Cortex of kidney (tissue), 1 donor: ENCODE measurements at places on chromosomes 11 and 22.

DNA sequence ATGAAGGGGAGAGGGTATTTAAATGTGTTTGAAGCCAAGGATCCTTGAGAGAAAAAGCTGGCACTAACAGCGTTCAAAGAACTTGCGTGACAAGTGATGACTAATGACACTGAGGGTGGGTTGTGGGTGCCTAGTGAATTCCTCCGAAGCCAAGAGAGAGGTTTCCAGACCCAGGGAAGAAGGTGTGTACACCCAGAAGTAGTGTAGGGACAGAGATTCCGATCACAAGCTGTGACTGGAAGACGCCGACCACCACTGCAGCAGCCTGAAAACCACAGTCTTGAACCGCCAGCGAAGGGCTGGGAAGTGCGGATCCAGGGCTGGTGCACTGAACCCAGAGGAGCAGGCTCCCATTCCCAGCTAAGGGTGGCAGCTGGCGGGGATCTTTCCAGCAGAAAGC is 9.5 kb downstream of the PPARA start:
- no peak for DNase-seq

GRCh38 chr11:68076371-68077042 is 37.7 kb downstream of the TCIRG1 start:
- no peak for DNase-seq

DNA sequence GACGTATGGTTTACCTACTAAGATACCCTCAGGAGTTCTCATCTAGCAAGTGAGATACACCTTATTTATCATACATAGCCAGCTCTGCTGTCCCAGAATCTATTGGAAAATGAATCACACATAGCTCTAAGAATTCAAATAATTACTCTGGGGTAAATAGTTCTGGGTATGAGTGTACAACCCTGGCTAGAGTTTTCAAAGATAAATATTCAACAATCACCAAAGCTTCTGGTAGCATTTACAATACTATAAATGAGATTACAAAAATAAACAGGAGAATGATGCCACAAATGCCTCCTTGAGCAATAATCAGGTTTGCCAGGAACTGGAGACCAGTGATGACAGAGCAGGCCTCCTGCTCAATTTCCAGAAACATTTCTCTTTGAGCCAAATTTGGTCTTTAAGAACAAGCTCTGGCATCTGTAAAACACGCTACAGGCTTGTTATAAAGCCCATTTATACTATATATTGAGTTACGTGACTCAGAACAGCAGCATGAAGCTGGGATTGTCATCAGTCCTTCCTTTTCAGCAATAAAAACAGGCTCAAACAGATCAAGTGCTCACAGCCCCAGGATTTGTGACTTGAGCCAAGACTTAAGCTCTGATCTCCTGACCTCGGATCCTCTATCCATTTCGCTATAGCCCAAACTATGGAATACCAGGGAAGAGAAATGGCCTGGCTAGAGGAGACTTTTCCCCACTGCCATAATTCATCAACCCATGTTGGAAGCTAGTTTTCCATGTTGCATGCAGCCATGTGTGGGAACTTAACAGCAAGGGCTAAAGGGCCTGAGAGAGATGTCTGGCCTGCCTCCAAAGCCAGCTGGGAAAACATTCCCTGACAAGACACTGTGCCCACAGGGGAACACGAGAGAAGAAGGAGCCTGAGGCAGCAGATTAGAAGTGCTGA is 19.7 kb downstream of the RAB30 start:
- no peak for DNase-seq

DNA sequence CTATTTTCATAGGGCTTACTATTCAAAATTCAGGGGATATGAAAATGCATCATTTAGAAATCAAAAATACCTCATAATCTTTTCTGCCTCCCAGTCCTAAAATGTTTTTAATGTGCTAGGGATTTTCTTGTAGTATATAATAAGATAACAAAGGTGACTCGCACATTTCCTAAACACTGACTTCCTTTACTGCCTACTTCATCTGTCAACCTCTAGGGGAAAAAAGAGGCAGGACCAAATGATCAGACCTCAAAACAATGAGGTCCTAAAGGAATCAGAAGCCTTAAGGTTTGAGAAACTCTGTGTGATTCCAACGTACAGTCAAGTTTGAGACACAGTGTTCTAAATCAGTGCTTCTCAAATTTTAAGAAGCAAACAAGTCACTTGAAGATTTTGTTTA is 56.1 kb upstream of the POU2AF2 start:
- no peak for DNase-seq

- no peak for DNase-seq
These were observed 141.1 kb downstream of the RCN1 start for GRCh38 chr11:32231909-32232493.

DNA sequence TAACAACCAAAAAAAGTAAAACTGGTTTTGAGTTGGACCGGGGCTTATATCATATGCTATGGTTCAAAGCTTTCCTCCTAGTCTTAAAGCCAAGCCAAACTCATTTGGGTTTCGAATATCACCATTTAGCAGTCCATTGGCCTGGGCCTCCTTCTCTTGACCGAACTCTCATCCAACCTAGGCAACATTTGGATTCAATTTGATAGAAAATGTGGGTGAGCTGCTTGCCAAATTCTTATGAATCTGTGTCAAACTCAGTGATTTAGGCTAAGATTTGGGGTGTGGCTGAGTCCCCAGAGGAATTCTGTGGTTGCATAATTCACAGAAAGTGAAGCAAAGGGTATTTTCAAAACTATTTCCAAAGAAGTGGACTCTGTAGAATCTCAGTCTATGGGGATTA is 83.7 kb downstream of the BLID start:
- no peak for DNase-seq

- no peak for DNase-seq
These were observed 23.5 kb downstream of the TENM4 start for GRCh38 chr11:79417069-79417920.

DNA sequence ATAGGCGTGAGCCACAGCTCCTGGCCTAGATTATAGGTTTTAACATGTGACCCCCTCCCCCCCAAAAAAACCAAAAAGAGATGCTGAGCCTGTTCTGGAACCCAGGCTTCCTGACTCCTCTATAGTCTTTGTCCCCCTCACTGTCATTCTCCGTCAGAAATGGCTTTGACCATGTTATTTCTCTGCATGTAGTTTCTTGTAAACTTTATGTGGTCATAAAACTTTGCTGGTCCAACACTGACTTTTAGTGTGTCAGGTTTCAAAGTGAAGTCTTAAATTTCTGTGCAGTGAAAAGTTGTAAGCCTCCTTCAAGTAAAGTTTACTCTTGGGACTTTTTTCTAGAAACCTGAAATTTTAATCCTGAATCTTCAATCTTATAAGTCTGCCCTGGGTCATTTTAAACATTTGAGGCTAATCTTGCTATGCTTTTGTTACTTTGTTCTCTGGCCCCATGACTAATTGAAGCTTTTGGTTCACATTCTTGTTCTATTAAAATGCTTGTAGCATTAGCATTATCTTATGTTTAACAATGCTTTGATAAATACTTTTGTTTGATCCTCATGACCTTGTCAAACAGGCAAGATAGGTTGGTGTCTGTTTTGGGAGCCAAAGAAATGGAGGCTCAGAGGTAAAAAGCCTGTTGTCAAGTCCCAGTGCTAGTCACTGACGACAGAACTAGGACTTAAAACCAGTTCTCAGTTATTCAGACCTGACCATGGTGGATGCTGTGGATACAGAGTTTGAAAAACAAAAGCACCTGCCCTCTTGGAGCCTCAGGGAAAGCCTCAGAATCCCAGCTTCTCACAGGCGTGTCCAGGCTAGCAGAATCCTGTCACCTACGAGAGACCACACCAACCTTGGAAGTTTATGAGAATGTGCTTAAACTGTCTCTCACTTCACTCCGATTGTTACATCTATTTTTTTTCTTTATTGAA is 87.7 kb upstream of the HORMAD2 start:
- DNase-seq = no peak

DNA sequence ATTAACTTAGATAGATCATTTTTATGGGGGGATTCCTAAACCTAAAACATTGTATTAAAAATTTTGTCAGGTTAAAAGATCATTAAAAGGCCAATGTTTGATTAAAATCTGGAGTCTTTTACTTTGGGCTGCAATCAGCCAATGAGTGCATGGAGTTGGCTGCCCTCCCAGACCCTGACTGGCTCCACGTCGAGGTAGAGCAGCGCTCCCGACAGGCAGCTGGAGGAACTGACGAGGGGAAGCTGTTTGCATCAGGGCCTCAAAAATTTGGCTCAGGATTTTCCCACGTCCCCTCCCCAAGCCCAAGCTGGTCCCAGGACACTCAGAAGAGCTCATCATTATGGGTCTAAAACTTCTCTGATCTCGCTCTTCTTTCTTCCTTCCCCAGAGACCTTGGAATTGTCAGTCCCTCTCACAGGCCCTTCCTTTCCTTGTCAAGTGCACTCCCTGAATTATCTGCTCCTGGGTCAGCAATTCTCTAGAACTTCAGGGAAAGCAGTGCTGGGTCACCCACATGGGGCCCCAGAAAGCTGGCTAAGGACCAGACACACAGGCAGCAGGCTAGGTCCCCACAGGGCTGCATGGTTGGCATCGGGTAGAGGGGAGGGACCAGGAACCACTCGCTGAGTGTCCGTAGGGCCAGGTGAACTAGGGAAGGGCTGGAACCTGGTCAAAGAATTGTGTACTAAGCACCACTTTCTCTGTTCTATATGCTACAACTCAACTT is 119.6 kb upstream of the IGLL5 start:
- no peak for DNase-seq

DNA sequence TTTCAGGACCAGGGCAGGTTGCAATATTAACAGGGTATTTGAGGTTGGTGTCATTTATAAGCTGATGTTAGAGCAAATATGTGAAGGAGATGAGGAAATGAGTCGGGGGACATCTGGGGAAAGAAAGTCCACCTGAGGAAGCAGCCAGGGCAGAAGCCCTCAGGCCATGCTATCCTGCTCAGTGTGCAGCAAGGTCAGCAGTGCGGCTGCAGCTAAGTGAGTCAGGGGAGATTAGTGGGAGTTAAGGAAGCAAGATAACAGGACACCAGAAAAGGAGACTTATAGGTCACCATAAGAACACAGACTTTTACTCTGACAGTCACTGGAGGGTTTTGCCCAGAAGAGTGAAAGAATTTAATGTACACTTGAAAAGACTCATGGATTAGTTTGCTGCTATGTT is 468.9 kb downstream of the NTM start:
- DNase-seq = no peak

DNA sequence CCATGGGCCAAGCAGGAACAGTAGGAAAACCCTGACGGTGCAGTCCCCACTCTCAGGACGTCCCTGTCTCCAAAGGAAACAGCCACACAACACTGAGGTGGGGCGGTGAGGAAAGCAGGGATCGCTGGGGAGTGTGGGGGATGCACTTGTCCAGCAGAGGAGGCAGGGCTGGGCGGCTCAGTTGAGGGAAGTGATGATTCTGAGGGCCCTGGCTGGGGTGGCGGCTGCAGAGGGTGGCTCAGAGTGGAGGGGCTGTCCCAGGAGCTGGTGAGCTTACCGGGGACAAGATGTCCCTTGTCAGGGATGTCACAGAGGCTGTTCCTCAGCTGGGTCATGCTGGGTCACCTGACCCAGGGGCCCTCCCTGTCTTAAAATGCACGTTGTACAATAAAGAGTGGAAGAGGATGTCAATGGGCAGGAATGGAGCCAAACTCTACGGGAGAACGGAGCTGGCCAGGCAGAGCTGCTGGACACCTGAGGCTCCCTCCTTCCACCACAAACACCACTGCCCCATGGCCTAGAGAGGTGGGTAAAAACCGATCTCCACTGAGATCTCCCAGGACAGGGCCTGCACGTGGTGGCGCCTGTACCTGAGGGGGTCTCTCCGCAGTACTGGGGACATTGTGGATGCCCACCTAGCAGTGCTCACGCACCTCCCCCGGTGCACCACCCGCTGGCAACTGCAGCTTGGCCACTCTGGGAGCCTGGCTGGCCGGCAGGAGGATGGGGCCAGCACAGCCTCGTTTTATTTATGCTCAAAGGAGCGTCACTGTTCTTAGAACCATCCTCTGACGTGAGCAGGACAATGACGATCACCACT is 9.7 kb upstream of the EFCAB6 start:
- DNase-seq = no peak

DNA sequence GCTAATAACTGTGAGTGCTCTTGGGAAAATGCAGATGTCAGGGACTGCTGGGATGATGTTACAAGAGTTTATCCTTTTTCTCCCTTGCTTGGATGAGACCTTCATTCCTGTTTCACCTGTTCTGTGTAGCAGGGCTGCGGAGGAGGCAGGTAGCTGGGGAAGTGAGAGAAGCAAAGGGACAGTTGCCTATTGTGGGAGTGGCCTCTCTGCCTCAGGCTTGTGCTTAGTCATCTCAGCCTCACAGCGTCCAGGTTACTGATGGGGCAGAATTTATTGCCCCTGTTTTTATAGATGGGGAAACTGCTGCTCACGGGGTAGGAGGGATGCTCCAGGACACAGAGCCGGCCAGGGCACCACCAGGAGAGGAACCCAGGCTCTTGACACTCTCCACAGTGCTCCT is 1.7 kb downstream of the STX3 start:
- no peak for DNase-seq

GRCh38 chr11:64428693-64429092 is 69.7 kb downstream of the RPS6KA4 start:
- no peak for DNase-seq

DNA sequence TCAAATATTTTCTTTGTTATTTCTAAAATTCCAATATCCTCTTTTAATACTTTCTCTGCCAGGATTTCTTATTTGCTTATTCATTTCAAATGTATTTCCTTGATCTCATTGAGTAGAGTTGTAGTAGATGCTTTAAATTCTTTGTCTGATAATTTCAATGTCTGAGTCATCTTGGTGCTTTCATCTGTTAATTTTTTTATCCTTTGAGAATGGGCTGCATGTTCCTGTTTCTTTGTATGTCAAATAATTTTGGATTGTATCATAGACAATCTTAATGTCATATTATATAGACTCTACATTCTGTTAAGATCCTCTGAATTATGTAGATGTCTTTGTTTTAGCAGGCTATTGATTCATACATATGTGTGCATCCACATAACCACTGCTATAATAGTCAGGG is 57.5 kb downstream of the MYEOV start:
- no peak for DNase-seq

DNA sequence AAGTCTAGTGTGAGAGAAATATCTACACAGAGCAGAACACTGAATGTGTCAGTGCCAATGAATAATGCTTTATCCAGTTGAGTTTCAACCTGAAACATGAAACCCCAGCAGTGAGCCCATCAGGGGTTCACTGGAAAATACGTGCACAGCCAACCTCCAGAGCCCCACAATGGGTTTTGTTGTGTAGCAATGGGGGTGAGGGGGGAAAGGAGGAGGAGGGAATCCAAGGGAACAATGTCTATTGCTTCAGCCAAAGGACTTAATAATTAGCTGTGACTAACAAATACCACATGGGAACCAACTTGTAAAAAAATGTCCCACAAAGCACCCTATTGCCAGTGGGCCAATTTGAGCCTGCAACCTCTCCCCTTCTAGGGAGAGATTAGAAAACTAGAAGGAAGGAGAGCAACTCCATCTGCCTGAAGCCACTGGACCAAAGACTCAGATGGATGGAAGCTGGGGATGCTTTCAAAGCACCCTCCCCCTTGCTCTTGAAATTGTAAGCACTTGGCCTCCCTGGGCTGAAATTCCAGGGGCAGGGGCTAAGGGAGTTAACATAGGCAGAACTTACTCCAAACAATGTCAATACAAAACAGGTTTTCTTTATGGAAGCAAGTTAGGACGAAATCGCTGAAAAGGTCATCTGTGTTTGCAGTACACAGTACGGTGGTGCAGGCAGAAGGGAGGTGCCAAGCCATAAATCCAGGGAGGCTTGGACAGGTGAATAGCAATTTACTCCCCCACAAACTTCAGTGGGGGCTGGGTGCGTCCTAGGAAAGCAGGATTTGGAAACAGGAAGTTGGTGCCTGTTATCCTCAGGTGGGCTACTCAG is 99.8 kb downstream of the ARL14EP start:
- no peak for DNase-seq
